ENCODE measurements at places on chromosomes 1 and 21. TPM values are rescaled to one million over a fixed set of nuclear protein-coding genes. Genes with fewer than 3 reads are reported as not detected.

The MINDY1 gene
- 13.0 TPM for total RNA-seq

DNA sequence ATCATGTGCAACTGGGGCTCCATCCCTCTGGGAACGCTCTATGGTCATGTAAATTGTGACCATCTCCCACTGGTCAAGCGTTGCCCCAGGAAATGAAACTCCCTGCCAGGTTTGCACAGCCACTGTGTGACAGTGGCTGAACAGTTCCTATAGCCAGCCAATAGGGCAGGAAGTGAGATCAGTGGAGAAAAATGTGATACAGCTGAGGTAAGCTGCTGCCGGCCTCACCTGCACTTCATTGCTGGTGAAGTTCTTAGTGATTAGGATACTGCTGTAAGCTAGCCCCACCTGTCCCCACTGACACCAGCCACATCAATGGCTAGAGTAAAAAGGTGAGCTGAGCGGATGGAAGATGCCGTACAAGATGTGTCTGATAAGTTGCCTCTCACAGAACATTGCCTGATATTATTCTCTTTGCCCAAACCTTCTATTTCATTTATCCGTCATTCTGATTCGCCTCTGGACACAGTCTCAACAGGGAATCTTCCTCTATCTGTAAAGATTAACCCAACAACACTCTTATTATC lies 38.4 kb upstream of the CDC42BPA start:
- DNase-seq, result no peak

DNA sequence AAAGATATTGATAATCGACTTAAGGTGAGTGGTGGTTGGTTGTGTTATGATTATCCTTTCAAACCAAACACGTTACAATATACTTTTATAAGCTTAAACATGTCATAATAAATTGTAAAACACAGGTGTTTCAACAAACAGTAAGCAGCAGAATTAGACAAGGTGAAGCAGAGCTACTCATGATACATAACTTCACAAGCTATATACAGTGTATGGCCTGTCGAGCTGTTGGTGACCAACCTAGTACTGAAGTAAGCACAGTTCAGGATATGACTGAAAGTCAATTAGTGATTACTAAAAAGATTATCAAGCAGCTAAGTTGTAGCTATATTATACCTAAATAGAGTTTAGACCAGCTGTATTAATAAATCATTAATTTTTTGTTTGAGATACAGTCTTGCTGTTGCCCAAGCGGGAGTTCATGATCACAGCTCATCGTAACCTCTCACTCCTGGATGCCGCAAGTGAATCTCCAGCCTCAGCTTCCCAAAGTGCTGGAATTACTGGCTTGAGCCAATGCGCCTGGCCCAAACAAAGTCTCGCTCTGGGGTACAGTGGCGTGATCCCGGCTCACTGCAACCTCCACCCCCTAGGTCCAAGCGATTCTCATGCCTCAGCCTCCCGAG lies 148.1 kb downstream of the EIF4G3 start:
- DNase-seq, result no peak

- no peak for DNase-seq
Observed at GRCh38 chr1:17826165-17826488, 71.0 kb downstream of the ACTL8 start.

- no peak for DNase-seq
Observed at GRCh38 chr1:37038227-37039093, 4.1 kb upstream of the GRIK3 start.

DNA sequence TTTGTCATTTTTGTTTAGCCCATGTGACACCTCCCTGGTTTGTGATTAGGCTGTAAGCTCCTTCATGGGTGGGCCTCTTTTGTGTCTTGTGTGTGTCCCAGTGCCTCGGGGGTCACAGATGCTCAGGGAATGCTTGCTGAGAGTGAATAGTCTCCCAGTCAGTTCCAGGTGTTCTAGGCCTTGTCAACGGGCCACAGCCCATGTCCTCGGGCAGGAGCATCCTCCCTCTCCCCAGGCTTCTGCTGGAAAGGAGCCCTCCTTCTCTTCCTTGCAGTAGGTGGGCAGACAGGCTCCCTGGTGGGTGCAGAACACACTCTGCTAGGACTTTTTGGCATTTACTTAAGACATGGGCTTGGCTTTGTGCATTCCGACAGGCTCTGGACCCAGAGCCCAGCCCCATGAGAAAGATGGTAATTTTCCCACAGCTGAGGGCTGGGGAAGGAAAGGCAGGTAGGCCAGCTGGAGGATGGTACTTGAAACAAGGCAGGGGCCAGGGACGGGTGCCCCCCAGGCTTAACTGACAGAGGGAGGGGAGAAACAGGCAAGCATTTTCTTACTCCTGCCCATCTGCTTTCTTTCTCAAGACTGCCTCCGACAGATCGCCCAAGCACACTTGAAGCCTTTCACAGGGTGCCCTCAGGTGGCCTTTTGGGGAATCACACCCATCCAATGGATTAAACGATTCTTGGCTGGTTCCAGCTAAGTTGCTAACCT lies 7.1 kb upstream of the CPLANE2 start:
- DNase-seq, result no peak

The IL20 gene
- not detected for total RNA-seq

GRCh38 chr1:97797403-97798183 lies 123.2 kb downstream of the DPYD start:
- DNase-seq, result no peak

The KLHL21 gene
- total RNA-seq, result 40.1 TPM

DNA sequence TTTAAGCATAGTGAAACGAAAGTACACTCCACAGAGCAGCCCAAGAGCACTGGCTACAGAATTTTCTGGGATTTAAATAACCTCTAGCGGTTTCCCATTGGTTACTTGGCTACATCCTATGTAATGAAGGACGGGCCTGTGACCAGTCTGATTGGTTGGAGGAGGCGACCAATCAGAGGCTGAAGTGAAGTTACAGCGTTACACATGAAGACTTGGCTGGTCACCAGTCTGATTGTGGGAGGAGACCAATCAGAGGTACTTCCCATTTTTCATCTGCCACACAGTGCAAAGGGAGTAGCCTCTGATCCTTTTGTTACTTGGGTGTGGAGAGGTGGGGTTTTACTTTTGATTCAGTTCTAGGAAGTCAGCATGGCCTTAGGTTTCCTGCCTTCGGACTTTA lies 142.7 kb upstream of the SERTAD4 start:
- DNase-seq, result no peak

DNA sequence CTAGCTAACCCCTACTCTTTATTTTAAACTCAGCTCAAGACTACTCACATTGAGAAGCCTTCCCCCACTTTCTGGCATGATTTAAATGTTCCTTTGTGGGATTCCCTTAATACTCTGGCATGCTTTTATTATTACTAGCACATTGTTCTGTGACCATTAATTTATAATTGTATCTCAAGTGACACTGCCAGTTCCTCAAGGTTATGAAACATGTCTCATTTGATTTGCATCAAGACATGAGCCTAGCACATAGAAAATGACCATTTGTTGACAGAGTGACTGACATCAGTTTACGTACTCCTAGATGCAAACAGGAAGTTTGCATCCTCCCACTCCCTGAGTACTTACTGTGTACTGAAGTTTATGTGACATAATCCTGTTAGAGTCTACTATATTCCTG lies 15.2 kb downstream of the RGS4 start:
- DNase-seq, result no peak

DNA sequence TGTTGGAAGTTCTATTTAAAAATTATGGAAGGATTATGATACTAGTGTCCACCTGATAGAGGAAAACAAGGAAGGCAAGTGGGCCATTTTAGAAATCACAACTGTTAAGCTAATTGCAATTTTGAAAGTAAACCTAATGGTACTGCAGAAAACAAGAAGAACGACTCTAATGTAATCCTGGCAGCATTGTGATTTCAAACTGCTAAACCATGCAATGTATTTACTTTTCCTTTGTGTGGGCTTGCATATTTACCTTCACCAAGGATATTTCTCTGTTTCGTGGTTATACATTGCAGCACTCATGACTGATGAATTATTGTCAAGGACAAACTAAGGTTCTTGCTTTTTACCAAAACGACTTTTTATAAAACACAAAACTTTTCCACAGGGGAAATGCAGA lies 88.1 kb downstream of the TM2D1 start:
- DNase-seq, result no peak

GRCh38 chr1:46550751-46551231 lies 656 bp downstream of the KNCN start:
- DNase-seq, result no peak
